ENCODE measurements at places on chromosomes 7 and 10.

DNA sequence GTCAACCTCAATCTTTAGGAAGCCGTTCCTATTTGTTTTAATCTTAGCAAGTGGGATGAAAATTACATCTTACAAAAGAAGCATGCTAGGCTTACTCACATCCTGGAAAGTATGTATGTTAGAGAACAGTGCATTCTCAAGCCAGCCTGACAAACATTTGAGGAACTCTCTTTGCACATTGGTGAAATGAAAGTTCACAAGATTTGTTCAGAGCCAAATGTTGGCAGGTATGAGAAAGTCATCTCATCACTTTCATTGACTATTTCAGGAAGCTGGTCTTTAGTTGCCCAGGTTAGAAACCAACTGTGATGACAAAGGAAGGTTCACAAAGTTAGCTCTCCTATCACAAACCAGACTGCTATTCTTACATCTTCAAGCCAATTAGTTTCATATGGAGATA, 57.1 kb downstream of the ABCB1 start:
- DNase-seq = no peak

- DNase-seq = no peak
Observed at GRCh38 chr10:17041626-17042520, 87.7 kb downstream of the CUBN start.

DNA sequence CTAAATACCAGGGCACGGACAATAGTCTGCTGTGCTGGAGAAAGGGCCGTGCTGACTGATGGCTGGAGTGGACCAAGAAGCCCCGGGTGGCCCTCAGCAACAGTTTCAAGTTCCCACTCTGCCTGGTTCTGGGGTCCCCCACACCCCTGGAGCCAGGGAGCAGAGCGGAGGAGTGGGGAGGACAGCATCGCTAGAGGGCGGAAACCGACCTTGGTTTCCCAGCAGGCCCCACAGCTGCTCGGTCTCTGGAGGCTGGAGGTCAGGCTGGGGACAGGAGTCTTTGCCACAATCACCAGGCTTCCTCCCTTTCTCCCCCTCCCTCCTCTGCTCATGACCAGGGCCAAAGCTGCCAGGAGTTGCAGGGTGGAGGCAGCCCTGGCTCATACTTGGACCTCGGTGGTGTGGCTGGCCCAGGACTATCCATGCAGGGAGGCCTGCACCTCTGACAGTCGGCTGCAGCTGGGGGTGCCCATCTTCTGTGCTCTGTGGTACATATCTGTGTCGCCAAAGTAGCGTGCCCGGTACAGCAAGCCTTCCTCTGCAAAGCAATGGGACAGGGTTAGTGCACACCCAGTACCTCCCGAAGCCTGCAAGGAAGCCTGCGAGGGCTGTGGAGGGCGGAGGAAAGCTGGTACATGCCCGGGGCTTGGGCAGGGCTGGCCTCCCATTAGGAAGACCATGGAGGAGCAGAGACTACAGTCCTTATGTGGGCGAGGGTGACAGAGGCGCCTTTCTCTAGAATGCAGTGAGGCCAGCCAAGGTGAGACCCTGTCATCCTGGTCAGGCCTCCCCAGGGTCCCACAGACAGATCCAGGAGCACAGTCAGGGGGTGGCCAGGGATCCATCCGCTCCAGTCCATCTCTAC, 19.1 kb downstream of the DNAJB12 start:
- DNase-seq = no peak

GRCh38 chr7:90298145-90299038, 22.7 kb downstream of the FAM237B start:
- peak; percentile 65 for DNase-seq

GRCh38 chr7:21611129-21611528, 68.3 kb downstream of the DNAH11 start:
- DNase-seq = no peak

GRCh38 chr7:7529328-7529727, 6.3 kb downstream of the COL28A1 start:
- no peak for DNase-seq

DNA sequence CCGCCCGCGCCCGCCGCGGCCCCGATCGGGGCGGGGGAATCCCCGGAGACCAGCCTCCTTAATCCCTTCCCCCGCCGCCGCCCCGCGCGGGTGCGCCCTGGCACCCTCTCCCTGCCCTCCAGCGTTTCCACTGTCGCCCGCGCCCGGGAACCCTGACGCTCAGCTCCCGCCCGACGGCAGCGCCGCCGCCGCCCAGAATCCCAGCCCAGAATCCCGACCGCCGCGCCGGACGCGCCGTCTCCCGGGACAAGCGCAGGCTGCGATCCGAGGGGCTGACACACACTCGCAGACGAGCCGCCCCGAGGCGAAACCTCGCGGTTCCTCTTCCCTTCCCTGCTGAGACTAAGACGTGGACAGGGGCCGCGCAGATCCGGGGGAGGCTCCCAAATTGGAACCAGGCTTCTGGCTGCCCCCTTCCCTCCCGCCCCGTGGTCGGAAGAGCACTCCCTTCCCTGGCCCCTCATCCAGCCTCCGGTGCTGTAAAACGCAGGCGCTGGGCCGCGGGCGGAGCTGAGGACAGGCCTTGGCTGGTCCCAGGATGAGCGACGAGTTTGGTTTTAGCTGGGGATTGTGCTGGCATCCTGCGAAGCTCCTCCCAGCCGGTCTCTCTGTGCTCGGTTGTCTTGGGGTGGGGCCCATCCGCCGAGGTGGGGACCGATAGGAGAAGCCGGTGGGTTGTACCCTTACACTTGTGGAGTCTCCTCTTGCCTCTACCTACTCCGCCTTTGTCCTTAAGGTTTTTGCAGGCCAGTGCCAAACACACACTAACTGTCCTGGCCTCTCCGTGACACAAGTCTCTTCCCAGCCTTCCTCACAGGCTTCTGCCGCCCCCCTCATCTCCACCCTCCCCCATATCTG, 1.1 kb downstream of the MARVELD1 start:
- peak; percentile 83 for DNase-seq

DNA sequence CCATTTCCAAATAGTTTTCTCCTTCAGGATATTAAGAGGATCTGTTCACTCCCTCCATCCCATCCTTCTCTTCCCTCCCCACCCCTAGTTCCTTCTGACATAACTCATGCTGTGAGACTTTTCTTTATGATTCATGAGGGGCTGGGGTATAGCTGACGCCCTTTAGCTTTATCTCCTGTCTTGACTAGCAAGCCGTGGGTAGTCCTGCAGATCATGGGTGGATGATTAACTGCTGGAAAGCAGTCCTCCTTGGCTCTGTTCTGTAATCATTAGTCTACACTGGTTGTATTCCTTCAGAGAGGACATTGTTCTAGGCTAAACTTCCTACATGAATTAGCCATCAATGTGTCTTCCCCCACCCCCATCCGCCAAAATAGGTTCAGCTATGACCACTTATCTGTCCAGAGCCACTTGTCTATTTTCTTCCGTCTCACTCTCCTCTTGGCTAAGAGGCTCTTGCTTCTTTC, 135.4 kb downstream of the LRRC4 start:
- no peak for DNase-seq

GRCh38 chr7:48964074-48964473, 39.7 kb downstream of the CDC14C start:
- DNase-seq = no peak

- DNase-seq = no peak
Observed at GRCh38 chr10:32379950-32380551, 33.1 kb upstream of the EPC1 start.

DNA sequence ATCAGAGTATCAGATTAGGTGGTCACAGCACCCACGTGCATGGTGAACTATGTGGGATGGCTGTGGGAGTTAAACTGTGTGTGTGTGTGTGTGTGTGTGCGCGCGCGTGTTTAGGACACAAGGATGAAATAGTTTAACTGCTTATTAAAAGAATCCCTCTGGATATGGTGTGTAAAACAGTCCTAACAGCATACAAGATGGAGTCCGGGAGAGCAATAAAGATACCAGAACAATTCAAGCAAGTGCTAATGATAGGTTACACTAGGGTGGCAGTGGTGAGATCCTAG, 202.2 kb downstream of the IPMK start:
- DNase-seq = no peak

DNA sequence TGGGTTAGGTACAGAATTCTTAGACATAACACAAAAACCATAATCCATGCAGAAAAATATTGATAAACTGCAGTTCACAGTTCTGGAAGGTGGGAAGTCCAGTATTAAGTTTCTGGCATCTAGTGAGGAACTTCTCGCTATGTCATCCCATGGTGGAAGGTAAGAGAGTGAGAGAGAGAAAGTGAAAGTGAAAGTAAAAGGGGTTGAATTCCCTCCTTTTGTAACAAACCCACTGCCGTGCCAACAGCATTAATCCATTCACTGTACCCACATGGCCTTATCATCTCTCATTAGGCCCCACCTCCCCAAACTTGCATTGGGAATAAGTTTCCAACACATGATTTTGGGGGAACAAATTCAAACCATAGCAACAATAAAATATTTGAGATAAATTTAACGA, 17.1 kb downstream of the ZNF485 start:
- DNase-seq = peak; percentile 24

DNA sequence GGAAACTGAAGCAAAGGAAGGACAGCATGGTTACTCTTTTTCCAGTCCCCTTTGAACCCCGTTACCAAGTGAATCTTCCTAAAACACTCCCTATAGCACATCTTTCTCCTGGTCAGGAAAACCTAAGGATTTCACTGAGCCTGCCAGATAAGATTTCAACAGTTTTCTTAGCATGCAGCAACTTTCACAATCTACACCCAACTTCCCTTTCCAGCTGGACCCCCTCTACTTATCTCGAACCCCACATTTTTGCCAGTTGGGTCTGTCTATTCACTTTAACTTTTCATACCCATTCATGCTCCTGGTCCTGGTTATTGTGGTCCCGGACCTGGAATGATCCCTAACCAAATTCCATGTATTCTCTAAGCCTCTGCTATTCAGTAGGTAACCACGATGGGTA, 14.9 kb upstream of the CPVL start:
- DNase-seq = no peak

- DNase-seq = no peak
Observed at GRCh38 chr7:88095-88926, 104.1 kb upstream of the FAM20C start.

- DNase-seq = no peak
Observed at GRCh38 chr7:38880454-38880853, 28.5 kb downstream of the VPS41 start.

DNA sequence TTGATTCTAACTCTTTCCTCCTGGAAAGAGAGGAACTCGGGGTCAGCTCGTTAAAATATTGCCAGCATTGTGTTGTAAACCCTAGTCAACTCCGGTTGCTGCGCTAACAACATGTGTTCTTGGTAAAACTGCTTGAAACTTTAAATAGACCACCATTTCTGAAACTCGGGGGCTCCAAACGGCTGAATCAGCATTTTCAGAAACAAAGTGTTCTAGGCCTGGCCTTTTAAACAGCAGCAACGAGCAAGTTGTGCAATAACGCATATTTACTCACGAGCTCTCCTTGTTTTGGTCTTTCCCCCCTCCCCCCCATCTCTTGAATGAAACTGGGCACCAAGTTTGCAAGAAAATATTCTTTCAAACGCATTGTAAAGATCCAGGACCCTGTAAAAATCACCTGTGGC, 9.2 kb upstream of the GRB10 start:
- peak; percentile 44 for DNase-seq

DNA sequence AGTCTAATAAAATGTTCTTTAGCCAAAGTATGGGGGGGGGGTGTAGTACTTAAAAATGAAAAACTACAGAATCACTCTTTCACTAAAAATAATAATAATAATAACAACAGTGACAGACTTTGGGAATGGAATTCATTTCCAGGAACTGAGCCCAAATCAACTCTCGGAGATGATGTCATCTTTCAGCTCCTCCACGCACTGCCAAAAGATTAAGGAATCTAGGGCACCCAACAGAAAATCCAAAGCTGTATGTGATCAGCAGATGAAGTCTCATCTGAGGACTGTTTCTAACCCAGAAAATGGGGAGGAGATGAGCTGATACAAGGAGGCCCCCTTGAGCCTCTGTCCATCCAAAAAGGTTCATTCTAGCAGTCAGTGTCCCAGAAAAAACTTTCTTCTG, 54.5 kb downstream of the GRB10 start:
- peak; percentile 62 for DNase-seq

GRCh38 chr10:26464632-26465280, 26.6 kb downstream of the APBB1IP start:
- DNase-seq = no peak

DNA sequence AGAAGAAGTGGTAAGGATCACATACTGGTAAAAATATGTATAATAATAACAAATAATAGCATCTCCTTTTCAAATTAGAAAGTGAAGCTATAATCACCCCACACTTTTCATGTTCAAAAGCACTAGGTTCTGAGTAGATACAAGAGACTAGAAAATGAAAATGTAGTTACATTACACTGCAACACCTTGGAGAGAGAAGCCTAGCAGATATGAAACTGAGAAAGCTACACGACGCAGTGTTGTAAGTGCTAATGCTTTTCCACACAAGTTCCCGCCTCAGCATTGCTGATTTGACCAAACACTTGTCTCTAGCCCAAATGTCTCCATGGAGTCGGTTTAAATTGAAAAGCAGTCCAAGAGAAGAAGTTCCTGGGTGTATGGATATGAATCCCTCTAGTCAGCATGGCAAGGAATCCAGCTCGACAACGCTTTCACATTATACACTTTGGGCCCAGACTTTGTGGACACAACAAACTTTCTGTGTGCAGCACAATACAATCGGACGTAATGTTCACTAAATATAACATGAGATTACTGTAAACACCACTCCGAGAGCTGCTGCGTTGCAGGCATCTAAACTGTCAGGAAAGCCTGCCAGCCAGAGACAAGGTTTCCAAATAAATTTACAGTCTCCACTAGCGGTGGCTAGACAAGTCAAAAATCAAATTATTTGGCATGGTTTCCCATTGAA, 1.7 kb downstream of the PDE1C start:
- DNase-seq = peak; percentile 32

GRCh38 chr7:108004220-108005142, 1.5 kb upstream of the LAMB1 start:
- DNase-seq = no peak

GRCh38 chr7:136956232-136956631, 87.8 kb downstream of the CHRM2 start:
- peak; percentile 86 for DNase-seq

DNA sequence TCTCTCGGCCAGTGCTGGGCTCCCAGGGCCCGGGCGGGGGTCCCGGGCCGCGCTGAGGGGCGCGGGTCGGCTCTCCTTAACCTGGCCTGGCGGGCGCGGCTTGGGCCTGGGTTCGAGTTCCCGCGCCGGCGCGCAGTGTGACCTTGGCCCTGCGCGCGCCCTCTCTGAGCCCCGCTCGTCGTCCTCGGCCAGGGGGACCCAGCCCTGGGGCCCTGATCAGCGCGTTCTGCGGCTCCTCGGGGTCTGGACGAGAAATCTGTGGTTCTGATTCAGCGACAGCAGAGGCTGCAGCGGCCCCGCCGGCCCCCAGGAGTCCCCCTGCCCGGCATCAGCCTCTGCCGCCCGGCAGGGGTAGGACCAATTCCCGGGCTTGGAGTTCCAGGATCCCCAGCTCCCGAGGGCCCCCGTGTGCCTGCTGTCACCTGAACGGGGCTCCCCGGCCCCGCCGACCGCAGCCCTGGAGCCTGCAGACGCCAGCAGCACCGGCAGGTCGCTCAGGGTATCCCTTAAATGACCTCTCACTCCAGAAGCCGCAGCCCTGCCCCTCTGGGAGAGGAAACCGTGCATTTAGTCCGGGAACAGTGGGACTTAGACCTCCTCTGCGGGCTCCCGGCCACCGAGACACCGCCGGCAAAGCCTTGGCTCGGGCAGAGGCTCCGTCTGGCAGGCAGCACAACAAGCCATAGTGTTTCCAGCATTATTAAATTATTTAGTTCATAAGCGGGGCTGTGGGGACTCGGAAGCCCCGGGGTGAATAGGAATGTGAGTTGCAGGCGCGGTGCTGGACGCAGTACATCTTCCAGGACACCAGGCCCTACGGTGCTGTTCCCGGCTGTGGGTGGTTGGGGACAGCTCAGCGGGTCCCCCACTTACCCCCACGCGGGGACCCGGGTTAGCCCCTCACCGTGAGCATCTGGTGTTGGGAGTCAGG, 572 bp downstream of the CHST12 start:
- DNase-seq = peak; percentile 50

- peak; percentile 35 for DNase-seq
Observed at GRCh38 chr7:15709978-15710377, 23.5 kb upstream of the MEOX2 start.

Data from EL (cell line).